ENCODE measurements at places on chromosomes 7 and 10.

GRCh38 chr10:118472415-118473304, 122.8 kb downstream of the PRLHR start:
- no peaks in the 10 kb centered on the region for H3K36me3 ChIP-seq
- no peak overlapping the region for H3K4me3 ChIP-seq
- DNase-seq: no peak

GRCh38 chr7:137626469-137627067, 220.2 kb downstream of the DGKI start:
- H3K36me3 ChIP-seq: no peaks in the 10 kb centered on the region
- H3K4me1 ChIP-seq: no peaks in the 10 kb centered on the region
- no peak overlapping the region for H3K4me3 ChIP-seq
- H3K27ac ChIP-seq: no peak overlapping the region

DNA sequence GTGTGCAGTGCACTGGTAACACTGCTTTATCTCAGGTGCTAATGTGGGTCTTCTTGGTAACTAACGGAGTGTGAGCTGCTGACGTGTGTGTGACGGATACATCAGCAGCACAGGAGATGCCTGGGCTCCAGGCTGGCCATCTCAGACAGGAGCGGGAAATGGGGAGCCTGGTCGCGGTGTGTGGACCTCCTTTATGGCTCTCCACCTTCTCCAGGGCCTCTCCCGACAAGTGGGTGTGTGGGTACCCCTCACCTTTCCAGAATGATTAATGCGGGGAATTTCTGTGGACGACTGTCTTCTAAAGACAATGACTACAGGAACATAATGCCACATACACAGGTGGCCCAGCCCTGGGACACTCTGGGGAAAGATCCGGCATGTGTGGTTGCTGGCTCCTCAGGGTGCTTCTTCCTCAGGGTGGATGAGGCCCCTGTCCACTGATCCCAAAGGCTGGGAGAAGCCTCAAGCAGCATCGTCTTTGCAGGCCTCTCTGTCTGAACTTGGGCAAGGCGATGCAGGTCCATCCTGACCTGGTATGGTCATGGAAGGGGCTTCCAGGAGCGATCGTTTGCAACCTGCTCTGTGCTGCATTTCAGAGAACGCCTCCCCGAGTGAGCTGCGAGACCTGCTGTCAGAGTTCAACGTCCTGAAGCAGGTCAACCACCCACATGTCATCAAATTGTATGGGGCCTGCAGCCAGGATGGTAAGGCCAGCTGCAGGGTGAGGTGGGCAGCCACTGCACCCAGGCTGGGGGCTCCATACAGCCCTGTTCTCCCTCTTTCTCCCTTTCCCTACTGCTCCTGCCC, 20.3 kb upstream of the CSGALNACT2 start:
- no peaks in the 10 kb centered on the region for H3K4me1 ChIP-seq
- no peak overlapping the region for H3K4me3 ChIP-seq
- no peak overlapping the region for H3K27ac ChIP-seq
- no peak for DNase-seq
- no peaks in the 10 kb centered on the region for H3K27me3 ChIP-seq
- no peaks in the 10 kb centered on the region for H3K36me3 ChIP-seq

DNA sequence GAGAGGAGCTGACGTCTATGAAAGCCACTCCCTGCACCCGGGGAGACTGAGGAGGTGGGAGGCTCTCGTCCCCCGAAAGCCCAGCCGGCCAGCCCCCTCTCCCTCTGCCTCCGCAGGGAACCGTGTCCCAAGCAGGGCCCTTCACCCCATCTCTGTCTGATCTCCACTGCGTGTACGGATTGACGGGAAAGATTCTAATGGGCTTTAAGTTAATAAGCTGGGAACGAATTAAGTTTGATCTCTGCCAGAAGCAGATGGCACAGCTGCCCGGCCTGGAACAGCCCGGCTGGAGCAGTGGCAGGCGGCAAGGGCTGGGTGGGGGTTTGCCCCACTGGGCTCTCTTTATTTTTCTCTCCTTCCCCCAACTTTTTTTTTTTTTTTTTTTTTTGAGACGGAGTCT, 6.1 kb upstream of the SLC29A4 start:
- H3K4me3 ChIP-seq: no peak overlapping the region
- H3K27ac ChIP-seq: no peak overlapping the region
- H3K36me3 ChIP-seq: no peaks in the 10 kb centered on the region
- DNase-seq: no peak

GRCh38 chr7:1755783-1756625, 85.9 kb downstream of the ELFN1 start:
- no peak for DNase-seq
- no peaks in the 10 kb centered on the region for H3K36me3 ChIP-seq
- H3K27me3 ChIP-seq: peaks cover 7% of the 10 kb centered on the region
- no peak overlapping the region for H3K4me3 ChIP-seq
- no peak overlapping the region for H3K27ac ChIP-seq
- H3K4me1 ChIP-seq: no peaks in the 10 kb centered on the region

DNA sequence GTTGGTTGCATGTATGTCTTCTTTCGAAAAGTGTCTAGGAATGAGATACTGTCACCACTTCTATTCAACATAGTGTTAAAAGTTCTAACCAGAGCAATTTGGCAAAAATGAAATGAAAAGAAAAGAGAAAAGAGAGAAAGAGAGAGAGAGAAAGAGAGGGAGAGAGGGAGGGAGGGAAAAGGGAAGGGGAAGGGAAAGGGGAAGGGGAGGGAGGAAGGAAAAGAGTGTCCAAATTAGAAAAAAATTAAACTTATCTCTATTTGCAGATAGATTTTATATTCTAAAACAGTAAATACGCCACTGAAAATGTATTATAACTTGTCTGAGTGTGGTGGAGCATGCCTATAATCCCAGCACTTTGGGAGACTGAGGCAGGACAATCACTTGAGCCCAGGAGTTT, 16.2 kb downstream of the DDX56 start:
- no peak overlapping the region for H3K4me3 ChIP-seq
- DNase-seq: no peak
- H3K27ac ChIP-seq: no peak overlapping the region
- no peaks in the 10 kb centered on the region for H3K4me1 ChIP-seq

DNA sequence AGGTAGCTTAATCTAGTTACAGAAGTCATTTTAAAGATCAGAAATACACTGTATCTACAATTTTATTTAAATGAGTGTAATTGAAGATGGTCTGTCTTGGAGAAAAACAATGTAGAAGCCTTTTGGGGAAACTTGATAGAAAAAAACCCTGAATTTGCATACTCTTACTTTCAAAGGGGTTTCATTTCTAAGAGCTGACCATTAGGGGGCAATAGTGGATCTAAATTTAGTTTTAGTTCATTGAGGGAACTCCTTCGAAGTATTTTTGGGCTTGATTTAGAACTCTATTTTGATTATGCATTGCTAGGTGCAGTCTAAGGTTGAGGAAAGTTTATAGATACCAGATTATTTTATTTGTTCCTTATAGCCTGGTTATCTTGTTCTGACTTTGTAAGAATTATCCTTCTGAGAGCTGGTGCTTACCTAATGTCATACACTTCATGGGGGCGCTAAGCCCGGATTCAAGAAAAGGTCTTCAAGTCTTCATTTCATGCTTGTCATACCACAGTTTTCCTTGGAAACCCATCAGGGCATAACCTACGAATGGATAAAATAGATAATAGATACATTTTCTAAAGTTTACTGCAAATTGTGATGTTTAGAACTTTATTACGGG, 69.1 kb upstream of the MXI1 start:
- H3K36me3 ChIP-seq: peaks cover 9% of the 10 kb centered on the region
- H3K4me3 ChIP-seq: no peak overlapping the region
- H3K4me1 ChIP-seq: peaks cover 18% of the 10 kb centered on the region
- no peaks in the 10 kb centered on the region for H3K27me3 ChIP-seq
- no peak overlapping the region for H3K27ac ChIP-seq
- peak; percentile 82 for DNase-seq

Measured in stomach (tissue), 19 donors.